HFFc6 (cell line): ENCODE measurements at places on chromosomes 6 and 20. TPM values are rescaled to one million over a fixed set of nuclear protein-coding genes. Genes with fewer than 3 reads are reported as not detected.

DNA sequence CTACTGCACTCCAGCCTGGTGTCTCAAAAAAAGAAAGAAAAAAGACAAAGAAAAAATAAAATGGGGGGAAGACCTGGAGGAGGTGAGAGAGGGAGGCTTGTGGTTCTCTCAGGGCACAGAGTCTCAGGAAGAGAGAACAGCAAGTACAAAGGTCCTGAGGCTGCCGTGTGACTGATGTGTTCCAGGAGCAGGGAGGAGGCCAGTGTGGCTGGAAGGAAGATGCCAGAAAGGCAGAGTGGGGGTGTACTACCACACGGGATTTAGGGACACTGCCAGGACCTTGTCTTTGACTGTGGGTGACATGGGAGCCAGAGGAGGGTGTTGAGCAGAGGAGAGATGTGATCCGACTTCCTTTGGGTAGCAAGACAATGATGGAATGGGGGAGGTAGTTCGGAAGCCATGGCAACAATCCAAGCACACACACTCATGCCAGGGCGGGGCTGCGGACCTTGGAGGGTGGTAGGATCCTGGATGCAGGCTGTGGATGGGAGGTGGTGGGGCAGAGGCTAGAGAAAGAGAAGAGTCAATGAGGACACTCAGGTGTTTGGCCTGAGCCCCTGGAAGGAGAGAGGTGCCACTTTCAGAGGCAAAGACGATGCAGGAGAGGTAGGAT, 136.4 kb upstream of the PTPN1 start:
- peaks cover 42% of the 10 kb centered on the region for H3K4me1 ChIP-seq
- H3K4me3 ChIP-seq, result no peak overlapping the region
- H3K36me3 ChIP-seq, result no peaks in the 10 kb centered on the region
- no peak overlapping the region for H3K27ac ChIP-seq
- no peak for DNase-seq

DNA sequence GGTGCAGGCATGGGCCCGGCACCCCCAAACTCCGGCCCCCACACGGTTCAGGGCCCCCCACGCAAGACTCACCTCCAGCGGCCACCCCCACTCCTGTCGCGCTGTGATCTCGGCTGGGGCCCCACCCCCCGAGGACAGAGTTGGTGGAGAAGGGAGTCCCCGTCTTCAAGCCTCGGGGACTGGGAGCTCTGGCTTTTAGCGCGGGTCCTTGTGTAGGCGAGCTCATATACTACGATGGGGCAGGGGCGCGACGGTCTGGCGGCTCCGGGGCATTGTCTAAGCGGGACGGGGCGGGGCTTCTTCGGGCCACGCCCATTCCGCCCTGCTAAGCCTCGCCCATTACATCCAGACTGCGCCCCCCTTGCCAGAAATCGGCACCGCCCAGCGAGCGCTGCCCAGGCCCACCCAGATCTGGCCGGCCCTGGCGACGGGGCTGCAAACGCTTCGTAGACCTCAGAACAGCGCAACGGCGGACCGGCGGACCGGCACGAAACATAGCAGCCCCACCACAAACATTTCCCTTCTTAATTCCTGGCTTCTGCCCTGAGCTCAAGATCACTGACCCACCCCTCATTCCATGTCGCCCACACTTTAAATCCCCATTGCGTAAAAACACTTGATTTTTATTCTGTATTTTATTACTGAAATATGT, 1.0 kb upstream of the DDAH2 start:
- H3K27ac ChIP-seq, result peak overlapping the region; percentile 94
- peak overlapping the region; percentile 93 for H3K4me3 ChIP-seq
- DNase-seq, result peak; percentile 80
- H3K4me1 ChIP-seq, result peaks cover 51% of the 10 kb centered on the region

DNA sequence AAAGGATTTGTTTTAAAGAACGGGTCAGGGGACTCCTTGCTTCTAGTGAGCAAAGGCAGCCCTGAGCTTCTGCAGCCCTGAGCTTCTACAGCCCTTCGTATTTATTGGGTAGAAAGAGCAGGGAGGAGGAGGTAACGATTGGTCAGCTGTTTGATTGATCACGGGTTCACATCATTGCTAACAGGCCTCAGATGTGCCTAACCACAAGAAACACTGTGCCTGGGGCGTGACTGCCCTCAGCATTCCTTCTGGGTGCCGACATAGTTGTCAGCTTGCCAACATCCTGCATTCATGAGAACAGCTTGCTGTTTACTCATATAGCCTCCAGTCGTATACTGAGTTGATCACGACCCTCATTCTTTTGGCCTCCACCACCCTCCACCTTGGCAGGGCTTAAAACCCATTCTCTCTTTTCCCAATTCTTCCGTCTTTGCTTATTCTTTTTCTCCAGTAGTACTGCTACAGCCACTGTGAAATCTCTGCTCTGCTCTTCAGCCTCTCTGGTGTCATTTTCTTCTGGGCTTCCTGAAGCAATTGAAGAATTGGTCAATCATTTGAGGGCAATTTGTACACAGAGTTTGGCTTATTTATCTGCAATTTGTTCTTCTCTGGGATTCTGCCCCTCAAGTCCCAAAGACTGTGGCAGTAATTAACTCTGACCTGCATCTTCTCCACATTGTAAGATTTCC, 25.4 kb upstream of the NOP56 start:
- peak; percentile 89 for DNase-seq
- peaks cover 24% of the 10 kb centered on the region for H3K36me3 ChIP-seq
- H3K27ac ChIP-seq, result peak overlapping the region; percentile 49
- H3K4me1 ChIP-seq, result peaks cover 10% of the 10 kb centered on the region
- H3K4me3 ChIP-seq, result no peak overlapping the region

DNA sequence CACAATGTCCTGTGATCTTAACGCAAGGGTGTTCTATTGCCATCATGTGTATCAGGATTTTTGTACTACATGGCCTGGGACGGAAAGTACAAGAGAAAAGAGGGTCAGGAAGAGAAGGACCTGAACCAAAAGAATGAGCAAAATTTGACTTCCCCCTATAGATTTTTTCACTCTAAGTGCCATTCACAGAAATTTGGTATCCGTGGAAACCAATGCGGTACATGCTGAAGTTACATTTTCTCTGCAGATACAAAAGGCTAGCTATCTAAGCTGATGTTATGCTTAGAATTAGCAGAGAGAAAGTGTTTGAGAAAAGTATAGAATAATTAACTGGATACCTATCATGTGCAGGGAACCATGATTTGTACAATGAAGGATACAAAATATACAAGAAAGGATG, 12.4 kb upstream of the PDE7B start:
- no peaks in the 10 kb centered on the region for H3K36me3 ChIP-seq
- H3K27me3 ChIP-seq, result no peaks in the 10 kb centered on the region
- no peak overlapping the region for H3K4me3 ChIP-seq
- H3K4me1 ChIP-seq, result no peaks in the 10 kb centered on the region

DNA sequence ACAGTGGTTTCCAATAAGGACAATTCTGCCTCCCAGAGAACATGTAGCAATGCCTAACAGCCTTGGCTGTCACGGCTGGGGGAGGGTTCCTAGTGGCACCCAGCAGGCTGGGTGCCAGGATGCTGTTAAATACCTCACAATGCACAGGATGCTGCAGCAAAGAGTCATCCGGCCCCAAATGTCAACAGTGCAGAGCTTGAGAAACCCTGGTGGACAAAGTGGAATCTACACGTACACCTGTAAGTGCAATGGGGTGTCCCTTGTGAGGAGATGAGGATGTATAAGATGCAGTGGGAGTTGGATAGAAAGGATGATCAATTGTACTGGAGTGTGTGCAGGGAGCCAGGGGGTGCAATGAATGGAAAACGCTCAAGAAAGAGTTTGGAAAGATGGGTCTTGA, 142.4 kb downstream of the FNDC1 start:
- DNase-seq, result no peak
- no peaks in the 10 kb centered on the region for H3K27me3 ChIP-seq
- H3K4me3 ChIP-seq, result no peak overlapping the region
- H3K4me1 ChIP-seq, result no peaks in the 10 kb centered on the region
- H3K27ac ChIP-seq, result no peak overlapping the region

DNA sequence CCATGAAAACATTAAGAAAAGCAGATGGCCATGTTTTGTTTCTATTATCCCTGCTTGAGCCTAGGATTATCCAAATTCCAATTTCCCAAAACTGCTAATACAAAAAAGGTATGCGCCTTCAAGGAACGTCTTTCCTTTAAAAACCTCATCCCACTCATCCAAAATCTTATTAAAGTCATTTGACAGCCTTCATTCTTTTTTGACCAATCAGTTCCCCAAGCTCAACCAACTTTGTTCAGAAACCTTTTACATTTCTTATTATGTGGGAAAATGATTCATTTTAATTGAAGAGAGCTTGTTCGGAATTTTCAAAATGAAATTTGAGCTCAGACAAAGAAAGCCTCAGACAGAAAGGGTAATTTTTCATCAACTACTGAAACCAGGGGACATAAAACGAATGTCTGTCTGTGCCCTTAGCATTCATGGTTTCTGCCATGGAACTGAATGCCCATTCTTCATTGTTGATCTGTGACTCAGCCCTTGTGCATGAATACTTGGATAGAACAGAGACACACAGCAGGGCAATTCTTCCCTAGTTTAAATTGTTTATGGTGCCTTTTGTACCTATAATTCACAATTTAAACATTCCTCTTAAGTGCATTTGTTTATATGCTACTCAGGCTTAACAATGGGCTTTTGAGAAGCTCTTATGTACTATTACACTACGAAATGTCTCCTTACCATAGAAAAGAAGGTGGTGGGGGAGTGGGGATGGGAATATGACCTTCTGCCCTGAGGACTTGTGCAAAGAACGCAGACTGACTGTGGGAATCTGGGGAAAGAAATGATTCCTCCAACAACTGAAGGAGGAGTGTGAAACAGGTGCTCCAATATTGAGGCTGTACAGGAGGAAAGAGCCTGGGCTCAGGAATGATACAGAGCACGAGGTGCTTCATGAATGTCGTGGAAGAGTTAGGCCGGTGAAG, 49.8 kb upstream of the ERVFRD-1 start:
- no peaks in the 10 kb centered on the region for H3K36me3 ChIP-seq
- H3K27me3 ChIP-seq, result no peaks in the 10 kb centered on the region; the same call in 1 of the 2 replicates
- H3K4me1 ChIP-seq, result peaks cover 16% of the 10 kb centered on the region
- H3K27ac ChIP-seq, result no peak overlapping the region
- H3K4me3 ChIP-seq, result no peak overlapping the region

DNA sequence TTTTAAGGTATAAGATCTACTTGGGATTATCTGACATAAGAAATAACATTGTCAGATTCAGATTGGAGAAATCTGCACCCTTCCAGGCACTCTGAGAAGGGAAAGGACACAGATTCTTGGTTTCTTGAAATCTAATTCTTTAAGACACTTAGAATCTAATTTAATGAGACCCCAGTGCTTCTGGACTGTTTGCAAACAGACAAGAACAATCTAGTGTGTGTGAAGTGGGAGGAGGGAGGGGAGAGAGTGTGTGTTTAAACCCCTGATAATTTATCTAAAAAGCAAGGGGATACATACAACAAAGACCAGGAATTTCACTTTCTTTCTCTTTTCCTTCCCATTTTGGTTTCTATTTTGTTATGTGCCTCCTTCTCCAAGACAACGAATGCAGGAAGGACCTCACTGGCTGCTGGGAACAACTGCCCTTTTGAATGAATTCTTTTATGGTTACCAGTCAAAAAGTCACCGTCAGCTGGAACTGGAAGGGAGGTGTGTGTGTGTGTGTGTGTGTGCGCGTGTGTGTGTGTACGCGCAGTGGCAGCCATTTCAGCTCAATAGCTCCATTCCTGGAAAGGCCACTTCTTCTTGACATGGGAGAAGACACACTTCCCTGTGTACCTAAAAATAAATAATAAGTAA, 129.4 kb downstream of the BCAS1 start:
- DNase-seq, result peak; percentile 91
- no peaks in the 10 kb centered on the region for H3K36me3 ChIP-seq
- peak overlapping the region; percentile 98 for H3K27ac ChIP-seq
- peak overlapping the region; percentile 78 for H3K4me3 ChIP-seq

- H3K27ac ChIP-seq, result no peak overlapping the region
- no peaks in the 10 kb centered on the region for H3K36me3 ChIP-seq
- no peaks in the 10 kb centered on the region for H3K4me1 ChIP-seq
Observed at GRCh38 chr6:167788563-167788903, 38.2 kb upstream of the AFDN start.

GRCh38 chr20:21514553-21515251, 838 bp upstream of the NKX2-2 start:
- H3K4me3 ChIP-seq, result peak overlapping the region; percentile 81; the same call in 1 of the 2 replicates
- peaks cover 21% of the 10 kb centered on the region for H3K4me1 ChIP-seq
- no peak for DNase-seq

GRCh38 chr20:51461306-51461705, 81.2 kb downstream of the NFATC2 start:
- 0 out of 2 replicates have a peak, but pooled peaks cover 5% of the 10 kb centered on the region for H3K36me3 ChIP-seq
- H3K4me3 ChIP-seq, result no peak overlapping the region
- peaks cover 3% of the 10 kb centered on the region for H3K27me3 ChIP-seq

GRCh38 chr6:42694586-42694985, 27.8 kb downstream of the PRPH2 start:
- peak overlapping the region; percentile 44 for H3K4me3 ChIP-seq
- H3K36me3 ChIP-seq, result peaks cover 19% of the 10 kb centered on the region
- peak overlapping the region; percentile 78 for H3K27ac ChIP-seq
- peaks cover 70% of the 10 kb centered on the region for H3K4me1 ChIP-seq

DNA sequence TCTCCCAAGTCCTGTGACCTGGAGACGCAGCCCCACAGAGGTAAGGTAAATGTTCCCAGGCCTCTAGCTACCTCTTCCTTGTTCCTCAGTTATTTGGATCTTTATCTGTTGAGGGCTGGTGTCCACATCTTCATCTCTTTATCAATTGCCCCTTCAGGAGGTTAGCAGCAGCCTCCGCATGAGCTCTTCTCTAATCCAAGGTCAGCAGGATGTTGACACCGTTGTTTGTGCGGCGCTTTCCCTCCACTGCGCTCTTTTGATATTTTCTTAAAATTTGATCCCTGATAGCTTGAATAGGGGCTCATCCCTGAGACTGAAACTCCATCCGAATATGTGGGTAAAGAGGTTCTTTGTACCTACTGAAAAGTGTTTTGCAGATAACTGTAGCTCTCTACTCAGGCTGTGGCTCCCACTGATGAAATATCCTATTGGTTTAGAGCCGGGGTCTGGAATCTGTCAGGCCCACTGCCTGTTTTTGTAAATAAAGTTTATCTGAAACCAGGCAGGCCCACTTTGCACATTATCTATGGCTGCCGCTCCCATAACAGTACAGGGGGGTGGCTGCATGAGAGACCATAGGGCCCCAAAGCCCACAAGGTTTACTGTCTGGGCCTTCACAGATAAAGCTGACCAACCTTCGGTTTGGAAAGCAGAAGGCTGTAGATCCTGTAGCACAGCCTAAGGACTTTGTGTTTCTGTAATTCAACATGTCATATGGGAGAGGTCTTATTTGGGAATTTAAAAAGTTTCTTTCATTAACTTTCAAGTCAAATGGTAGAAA, 362.6 kb downstream of the QKI start:
- H3K4me1 ChIP-seq, result no peaks in the 10 kb centered on the region
- peaks cover 2% of the 10 kb centered on the region; the same call in 1 of the 2 replicates for H3K27me3 ChIP-seq
- DNase-seq, result no peak

- peak; percentile 62 for DNase-seq
- peaks cover 4% of the 10 kb centered on the region for H3K27me3 ChIP-seq
- no peak overlapping the region for H3K4me3 ChIP-seq
- no peaks in the 10 kb centered on the region for H3K36me3 ChIP-seq
Observed at GRCh38 chr6:148166339-148166968, 176.2 kb upstream of the SASH1 start.

GRCh38 chr6:156449128-156449527, 328.1 kb upstream of the ARID1B start:
- H3K27ac ChIP-seq, result no peak overlapping the region
- no peaks in the 10 kb centered on the region; the same call in 1 of the 2 replicates for H3K27me3 ChIP-seq
- DNase-seq, result no peak
- no peak overlapping the region for H3K4me3 ChIP-seq

The SEMG1 gene
- not detected in 3 replicates for total RNA-seq

The MAFB gene
- not detected in 2 replicates for total RNA-seq

The CST2 gene
- not detected in 3 replicates for total RNA-seq

The SYNDIG1 gene
- 0.24 to 0.27 TPM in 2 of 3 replicates, not detected in the other for total RNA-seq

The OPN5 gene
- not detected in 3 replicates for total RNA-seq

The LRRC73 gene
- total RNA-seq, result 1.2 to 1.3 TPM (median 1.2 TPM) in 3 replicates
